ENCODE measurements at places on chromosomes 1 and 21.
A peak's percentile ranks its signal among the peaks of the same experiment; 100 is the strongest.

DNA sequence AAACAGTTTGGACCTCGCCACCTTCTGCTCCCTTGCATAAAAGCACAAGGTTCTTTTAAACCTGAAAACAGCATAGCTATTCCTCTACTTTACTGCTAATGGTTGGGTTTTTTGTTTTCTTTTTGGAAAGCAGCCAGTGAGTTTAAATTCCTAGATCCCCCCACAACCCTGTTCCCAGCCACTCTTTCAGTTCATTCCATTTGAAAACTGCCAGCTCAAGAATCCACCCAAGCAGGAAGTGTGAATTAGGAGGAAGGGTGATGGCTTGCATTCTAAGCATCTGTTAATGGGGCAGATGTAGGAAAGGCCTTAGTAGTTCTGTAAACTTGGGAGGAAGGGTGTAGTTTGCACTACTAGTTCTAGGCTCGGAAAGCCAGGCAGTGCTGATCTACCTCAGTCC lies 172.9 kb upstream of the HOOK1 start:
- no peak for DNase-seq

DNA sequence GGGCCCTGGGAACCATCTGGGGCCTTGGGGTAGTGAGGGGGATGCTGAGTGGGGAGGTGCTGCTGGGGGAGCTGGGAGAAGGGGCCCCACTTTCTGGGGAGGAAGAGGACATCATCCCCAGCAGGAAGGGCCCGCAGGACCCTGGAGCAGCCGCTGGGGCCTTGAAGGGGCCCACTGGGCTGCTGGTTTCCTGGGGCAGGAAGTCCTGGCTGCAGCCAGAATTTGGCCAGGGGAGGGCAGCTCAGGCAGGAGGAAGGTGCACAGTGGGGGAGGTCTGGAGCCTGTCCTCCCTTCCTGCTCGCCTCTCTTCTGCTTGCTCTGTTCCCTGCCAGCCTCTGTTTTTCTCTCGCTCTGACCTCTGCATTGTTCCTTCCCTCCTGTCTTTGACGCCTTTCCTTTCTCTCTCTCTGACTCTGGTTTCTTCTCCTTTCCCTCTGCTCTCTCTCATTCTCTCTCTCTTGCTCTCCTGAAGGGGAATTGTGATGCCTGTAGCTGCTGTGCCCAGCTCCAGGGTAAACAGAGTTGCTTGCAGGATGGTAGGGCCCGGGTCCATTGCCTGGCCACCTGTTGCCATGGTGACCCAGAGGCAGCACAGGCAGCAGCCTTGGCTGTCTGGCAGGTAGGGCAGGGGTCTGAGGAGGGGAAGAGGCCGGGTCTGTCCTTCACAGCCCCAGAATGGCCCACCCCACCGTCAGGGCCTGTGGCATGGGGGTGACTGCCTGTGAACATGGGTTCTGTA lies 23.9 kb downstream of the ACOT11 start:
- no peak for DNase-seq

GRCh38 chr1:209769171-209769904 lies 13.5 kb downstream of the TRAF3IP3 start:
- peak; percentile 23 for DNase-seq

GRCh38 chr1:145773423-145773822 lies 50.5 kb downstream of the RNF115 start:
- no peak for DNase-seq

GRCh38 chr1:52585474-52585873 lies 16.7 kb upstream of the GPX7 start:
- no peak for DNase-seq

DNA sequence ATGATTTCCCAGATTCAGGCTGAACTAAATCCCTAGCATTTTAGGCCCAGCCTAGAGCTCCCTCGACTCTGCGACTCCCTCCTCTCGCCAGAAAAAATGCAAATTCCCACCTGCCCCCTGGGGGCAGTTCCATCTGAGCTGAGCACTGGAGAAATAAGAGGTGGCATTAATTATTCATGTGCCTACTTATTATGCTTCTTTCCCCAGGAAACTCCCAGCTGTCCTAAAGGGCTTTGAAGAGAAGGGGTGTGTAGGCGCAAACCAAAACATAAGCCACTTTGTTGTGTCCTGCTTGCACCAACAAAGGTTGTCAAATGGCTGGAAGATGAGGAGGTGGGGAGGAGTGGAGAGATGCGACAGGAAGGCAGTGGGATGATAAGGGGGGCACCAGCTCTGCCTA lies 41.4 kb upstream of the GOLT1A start:
- peak; percentile 38 for DNase-seq

- DNase-seq: no peak
These were observed 34.8 kb upstream of the GREM2 start for GRCh38 chr1:240646571-240647240.

Data from NCI-H2081 (cell line).